ENCODE measurements at places on chromosomes 1 and 21.
A peak's percentile ranks its signal among the peaks of the same experiment; 100 is the strongest.

DNA sequence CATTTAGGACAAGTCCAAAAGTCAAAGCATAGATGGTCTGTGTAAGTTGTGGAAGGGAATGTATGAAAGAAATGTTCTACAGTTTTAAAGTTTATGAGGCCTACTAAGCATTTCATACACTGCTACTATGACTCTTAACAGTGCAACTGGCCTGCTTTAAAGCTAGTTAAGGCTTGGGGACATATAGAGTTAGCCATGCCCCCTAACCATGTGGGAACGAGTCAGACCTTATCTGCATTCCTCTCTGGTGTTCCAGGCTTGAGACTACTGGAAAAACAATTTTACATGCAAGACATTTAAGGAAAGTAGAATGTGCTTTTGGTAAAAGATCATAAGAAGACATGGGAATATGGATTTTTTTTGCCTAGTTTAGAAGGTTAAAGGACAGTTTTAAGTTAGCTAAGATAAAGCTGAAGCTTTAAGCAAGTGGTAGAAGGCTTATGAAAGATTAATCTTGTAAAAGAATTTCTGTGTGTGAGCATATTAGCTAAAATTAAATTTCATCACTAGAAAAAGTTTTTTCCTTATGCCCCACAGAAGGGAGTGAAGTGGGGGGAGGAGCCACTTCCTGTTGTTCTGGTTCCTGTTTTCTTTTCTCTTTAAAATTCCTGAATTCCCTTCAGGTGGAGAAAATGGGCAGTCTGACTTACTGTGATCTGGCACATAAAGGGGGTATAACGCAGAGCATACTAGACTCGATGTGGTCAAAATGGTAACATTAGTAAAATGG lies 8.9 kb upstream of the CD48 start:
- no peak for DNase-seq

DNA sequence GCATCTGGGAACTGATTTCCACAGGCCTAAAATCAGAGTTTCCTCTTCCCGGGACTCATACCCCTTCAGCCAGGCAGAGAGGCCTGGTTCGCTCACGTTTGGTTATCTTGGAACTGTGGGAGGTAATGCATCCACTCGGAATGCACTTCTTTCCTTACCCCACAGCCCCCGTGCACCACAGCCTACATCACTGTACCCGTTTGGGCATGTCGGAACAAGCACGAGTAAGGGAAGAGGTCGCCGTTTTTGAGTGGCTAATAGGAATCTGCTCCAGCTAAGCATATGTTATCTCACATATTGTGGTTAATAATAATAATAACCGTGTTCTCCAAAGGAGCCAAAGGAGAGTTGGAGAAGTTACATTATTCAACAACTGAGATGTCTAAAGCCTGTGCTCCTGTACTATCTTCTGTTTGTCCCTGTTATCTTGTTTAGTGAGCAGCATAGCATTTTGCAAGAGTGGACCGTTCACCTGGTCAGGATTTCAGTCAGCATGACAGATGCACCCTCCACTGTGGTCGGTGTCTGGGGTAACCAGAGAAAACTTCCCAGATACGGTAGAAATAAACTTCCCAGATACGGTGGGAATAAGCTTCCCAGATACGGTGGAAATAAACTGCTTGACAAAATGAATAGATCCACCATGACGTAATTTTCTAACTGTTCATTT lies 198.6 kb downstream of the SDCCAG8 start:
- DNase-seq: no peak

- DNase-seq: no peak
Observed at GRCh38 chr1:26932531-26932930, 11.0 kb downstream of the NUDC start.

- DNase-seq: no peak
Observed at GRCh38 chr1:203628201-203629015, 1.8 kb downstream of the ATP2B4 start.

DNA sequence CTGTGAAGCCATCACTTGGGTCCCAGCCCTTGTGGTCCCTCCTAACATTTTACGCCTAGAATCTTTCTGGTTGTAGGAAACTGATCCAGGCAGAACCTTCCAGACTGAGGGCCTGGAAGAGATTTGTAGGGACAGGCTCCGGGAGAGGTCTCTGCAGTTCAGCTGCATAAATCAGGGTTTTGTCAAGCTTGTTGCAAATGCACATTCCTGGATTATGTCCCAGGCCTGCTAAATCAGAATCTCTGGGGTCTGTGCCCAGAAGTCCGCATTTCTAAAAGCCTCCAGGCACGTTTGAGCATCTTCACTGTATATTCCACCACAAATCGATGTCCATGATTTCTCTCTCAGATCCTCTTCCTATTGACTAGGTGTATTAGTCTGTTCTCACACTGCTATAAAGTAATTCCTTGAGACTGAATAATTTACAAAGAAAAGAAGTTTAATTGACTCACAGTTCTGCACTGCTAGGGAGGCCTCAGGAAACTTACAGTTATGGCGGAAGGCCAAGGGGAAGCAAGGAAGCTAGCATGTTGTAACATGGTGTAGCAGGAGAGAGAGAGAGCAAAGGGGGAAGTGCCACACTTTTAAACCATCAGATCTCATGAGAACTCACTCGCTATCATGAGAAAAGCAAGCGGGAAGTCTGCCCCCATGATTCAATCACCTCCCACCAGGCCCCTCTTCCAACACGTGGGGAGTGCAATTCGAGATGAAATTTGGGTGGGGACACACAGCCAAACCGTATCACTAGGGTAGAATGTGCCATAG lies 1.2 kb upstream of the FHAD1 start:
- no peak for DNase-seq

DNA sequence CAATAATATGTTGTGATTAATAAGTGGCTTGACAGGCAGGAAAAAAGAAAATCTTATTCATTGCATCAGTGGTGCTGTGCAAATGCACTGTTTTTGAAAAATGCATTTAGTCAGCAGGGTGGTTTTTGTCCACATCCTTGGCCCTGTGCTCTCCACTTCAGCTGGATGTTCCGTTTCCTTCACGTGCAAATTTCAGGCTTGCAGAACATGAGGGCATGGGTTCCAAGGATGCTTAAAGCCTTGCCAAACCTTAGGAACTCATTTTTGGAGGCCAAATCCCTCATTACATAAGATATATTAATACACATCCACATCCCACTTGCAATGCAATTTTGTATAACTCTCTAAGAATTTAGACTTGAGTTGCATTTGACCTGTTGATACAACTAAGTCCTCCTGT lies 410.1 kb downstream of the PRDM2 start:
- DNase-seq: no peak

- no peak for DNase-seq
Observed at GRCh38 chr1:25903986-25904385, 2.2 kb downstream of the STMN1 start.

DNA sequence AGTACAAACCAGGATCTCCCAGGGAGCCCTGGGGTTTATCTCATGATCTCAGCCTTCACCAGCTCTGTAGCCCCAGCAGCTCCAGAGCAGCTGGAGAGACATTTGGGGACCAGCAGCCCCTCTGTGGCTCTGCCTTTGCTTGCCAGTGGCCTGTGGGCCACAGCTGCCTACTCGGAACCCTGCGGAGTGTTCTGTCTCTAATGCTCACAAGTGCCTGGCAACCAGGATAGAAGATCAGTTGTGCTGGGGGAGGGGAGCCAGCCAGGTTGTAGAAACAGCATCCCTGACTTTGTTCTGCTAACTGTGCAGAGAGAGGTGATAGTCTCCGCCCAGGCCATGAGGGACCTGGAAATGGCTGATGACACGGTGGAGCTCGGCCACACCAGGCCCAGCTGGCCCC lies 50.9 kb upstream of the KCNJ15 start:
- DNase-seq: no peak

DNA sequence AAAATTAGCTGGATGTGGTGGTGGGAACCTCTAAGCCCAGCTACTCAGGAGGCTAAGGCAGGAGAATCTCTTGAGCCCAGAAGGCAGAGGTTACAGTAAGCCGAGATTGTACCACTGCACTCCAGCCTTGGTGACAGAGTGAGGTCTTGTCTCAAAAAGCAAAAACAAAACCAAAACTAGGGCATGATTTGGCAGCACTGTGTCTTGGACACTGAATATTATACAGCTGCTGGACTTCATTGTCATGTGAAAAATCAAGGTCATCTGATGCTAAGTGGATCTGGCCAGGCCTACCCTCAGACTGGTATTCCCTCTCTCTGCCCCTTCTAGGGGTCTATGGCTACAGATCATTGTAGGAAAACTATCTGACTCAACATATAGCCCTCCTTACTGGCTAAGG lies 55.2 kb upstream of the MRPS6 start:
- DNase-seq: no peak

- DNase-seq: no peak
Observed at GRCh38 chr1:63928186-63929105, 154.6 kb downstream of the ROR1 start.

- no peak for DNase-seq
Observed at GRCh38 chr1:212498283-212499040, 65.7 kb downstream of the NENF start.

GRCh38 chr1:231903586-231904081 lies 277.0 kb downstream of the DISC1 start:
- DNase-seq: no peak

- DNase-seq: no peak
Observed at GRCh38 chr1:119773711-119774241, 5.1 kb upstream of the HMGCS2 start.

DNA sequence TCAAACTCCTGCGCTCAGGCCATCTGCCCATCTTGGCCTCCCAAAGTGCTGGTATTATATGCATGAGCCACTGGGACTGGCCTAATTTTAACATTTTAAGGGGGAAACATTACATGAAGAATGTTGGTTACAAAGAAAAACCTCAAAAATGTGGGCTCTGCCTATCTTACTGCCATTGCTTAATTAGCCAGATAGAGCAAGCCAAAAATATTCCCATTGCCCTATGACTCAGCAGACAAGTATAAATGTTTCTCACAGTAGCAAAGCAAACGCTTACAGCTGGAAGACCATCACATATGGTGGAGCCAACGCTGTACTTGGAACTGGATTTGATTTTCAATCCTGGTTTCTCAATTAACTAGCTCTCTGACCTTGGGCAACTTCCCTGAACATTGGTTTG lies 502.0 kb downstream of the SMYD3 start:
- no peak for DNase-seq

DNA sequence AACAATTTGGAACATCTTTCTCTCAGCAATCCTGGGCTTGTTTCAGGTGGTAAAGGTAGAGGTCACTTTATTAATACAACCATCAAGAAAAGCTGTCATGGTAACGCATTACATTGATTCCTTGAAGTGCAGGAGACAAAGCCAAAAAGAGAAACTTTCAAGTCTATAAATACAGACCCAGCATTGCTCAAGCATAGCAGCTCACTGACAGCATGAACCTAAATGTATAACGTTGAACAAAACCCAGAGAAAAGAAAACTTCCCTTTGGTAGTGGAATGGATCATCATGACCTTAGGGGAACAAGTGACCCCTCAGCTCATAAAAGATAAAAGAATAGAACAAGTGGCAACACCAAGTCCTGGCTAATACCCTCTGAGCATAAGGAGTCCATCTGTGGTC lies 332.2 kb downstream of the NTNG1 start:
- DNase-seq: no peak

GRCh38 chr1:233615571-233615970 lies 1.7 kb downstream of the KCNK1 start:
- peak; percentile 26 for DNase-seq

DNA sequence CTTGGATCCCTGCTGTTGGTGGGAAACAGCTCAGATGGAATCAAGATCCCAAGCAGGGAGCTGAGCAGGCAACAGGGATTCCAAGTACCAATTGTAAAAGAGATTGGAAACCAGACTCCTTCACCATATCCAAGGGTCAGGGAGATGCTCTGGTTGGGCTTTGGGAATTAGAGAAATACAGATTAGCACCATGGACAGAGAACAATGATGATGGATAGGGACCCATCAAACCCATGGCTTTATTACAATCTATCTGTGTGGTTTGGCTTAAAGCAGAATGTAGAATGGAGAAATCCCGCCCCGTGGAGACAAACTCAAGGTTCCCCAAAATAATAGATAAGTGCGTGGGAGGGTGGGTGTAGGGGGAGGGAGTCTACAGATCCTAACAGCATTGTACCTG lies 120.7 kb upstream of the CSF3R start:
- DNase-seq: peak; percentile 36

GRCh38 chr1:176802316-176802715 lies 339.3 kb downstream of the PAPPA2 start:
- no peak for DNase-seq

DNA sequence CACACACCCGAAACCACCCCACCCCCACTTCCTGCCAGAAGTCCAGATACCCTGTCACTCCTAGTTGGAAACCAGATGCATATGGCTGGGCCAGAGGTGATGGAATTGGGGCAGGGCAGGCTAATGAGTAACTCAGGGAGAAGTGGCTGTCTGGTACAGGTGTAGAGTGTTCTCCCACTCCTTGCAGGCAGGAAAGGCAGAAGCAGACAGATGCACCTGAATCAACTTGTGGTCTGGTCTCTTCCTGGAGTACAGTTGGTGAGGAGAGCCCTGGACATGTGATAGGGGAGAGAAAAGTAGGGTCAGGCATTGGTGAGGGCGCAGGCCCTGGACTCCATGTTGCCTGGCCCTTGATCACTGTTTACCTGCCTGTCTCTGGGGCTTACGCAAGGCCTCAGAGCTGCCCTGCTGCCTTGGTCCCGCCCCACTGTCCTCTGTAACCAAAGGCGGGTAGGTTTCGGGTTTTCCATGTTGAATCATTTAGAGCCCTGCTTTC lies 2.5 kb downstream of the CGN start:
- peak; percentile 87 for DNase-seq

GRCh38 chr21:19048098-19048672 lies 644.6 kb upstream of the TMPRSS15 start:
- no peak for DNase-seq

- DNase-seq: no peak
Observed at GRCh38 chr1:181626279-181626938, 143.1 kb downstream of the CACNA1E start.

DNA sequence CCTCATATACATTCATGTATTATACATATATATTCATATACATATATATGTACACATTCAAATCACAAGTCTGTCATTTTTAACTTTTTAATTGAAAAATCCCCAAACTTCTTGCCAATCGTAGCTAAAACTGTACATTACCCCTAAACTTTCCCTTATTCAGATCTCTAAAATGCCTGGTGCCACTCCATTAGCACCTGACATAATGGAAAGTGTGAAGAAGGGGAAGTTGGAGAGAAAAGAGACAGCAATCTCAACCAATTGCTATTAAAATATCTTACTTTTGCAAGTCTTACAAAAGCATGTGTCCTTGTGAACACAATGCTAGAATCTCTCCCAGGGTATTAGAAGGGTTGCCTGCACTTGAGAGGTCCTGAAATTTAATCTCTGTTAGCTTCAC lies 22.7 kb upstream of the PRKACB start:
- no peak for DNase-seq

All from T47D (cell line).